ENCODE measurements at places on chromosomes 4 and X.

GRCh38 chr4:6887591-6888371, 21.8 kb upstream of the TBC1D14 start:
- no peak for DNase-seq

DNA sequence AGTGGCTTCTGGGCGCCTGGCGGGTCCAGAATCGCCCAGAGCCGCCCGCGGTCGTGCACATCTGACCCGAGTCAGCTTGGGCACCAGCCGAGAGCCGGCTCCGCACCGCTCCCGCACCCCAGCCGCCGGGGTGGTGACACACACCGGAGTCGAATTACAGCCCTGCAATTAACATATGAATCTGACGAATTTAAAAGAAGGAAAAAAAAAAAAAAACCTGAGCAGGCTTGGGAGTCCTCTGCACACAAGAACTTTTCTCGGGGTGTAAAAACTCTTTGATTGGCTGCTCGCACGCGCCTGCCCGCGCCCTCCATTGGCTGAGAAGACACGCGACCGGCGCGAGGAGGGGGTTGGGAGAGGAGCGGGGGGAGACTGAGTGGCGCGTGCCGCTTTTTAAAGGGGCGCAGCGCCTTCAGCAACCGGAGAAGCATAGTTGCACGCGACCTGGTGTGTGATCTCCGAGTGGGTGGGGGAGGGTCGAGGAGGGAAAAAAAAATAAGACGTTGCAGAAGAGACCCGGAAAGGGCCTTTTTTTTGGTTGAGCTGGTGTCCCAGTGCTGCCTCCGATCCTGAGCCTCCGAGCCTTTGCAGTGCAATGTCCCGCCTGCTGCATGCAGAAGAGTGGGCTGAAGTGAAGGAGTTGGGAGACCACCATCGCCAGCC, at the start of gene ATOH1:
Gene ATOH1, plus strand, starts transcription at position 422 of the 663 bp plus-strand sequence. Its CDS starts 174 bp downstream, at position 596.
- no peak for DNase-seq

DNA sequence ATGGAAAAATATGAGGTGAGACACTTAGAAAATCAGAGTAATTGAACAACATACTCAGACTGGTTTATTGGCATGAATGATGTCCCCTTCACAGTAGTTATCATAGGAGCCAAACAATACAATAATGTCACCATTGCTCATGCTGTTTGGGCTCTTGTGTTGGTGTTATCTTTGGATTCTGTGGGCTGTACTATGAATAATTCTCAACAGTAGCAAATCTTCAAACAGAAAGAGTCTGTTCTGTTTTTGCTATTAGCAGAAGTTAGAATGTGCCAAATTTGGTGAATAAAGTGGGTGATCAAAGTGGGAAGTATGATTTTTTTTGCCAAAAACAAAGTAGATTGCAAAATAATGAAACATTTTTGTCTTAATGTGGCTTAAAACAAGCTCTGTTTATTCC, 58.3 kb downstream of the GRID2 start:
- no peak for DNase-seq

GRCh38 chr4:21102667-21103066, 402.4 kb downstream of the PACRGL start:
- DNase-seq: no peak

GRCh38 chrX:155819966-155820491, 61.1 kb upstream of the VAMP7 start:
- DNase-seq: no peak

DNA sequence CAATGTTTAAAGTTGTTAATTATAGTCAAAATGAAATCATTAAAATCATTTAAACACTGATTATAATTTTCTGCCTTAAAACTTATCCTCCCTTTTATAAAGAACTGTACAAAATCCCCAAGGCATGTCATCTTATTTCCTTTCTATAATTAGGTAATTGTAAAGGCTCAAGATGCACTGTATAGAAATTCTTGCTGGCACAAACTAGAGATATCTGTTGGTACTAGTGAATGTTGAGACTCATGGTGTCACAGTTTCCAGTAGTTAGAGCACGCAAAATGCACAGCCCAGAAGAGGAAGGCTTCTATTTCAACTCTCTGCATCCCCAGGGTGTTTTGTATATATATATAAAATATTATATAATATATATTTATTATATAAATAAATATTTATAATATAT, 22.7 kb upstream of the PLA2G12A start:
- DNase-seq: no peak

GRCh38 chr4:138671106-138671505, 344.5 kb upstream of the NOCT start:
- no peak for DNase-seq

- DNase-seq: no peak
Measured at GRCh38 chr4:169269916-169270809, 593 bp downstream of the SH3RF1 start.

GRCh38 chrX:10015355-10015722, 48.2 kb downstream of the CLDN34 start:
- DNase-seq: no peak

- DNase-seq: no peak
Measured at GRCh38 chrX:2620576-2620975, 70.5 kb upstream of the CD99 start.

DNA sequence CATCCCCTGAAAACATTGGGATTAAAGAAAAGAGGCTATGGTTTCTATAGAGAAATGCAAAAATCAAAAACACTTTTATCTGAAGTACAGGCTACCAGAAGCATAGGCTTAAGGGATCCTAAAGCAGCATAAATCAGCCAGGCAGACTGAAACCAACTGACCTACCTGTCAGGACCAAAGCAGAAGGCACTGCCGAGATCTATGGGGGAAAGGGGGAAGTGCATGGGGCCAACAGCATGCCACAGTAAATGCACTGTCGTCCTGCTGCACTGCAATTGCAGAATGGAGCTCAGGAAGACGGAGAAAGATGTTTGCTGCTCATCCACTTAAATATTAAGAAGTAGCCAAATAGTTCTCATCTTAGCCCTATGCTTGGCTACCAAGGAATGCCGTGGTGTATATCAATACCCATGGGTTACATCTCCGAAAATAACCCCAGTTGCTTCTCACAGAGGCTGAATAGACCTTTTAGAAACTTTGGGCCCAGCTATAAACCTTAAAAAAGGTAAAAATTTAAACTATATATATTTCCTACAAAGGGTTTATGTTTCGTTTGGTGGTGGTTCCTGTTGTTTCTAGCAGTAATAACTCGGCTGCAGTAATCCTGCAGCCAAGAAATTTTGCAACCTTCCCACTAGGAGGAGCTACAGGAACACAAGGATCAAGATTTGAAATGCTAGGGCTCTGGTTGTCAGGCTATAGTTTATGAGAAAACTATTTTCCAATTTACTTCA, 312.2 kb upstream of the DIAPH2 start:
- no peak for DNase-seq

DNA sequence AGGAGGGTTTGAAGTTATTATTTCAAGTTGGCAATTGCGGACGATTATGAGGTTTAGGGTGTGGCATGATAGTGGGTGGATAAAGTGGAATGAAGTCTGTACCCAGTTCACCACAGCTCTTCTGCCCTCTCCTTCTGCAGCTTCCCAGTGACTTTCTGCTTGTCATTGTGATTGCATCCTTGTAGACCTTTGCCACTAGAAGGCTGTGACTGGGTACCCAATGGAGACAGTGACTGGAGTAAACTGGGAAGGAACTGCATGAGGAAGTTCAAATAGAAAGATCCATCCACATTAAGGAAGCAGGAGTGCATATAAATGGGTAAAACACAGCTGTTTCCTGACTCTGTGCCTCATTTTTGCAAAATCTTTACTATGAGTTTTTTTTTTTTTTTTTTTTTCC, 53.5 kb upstream of the SPANXN3 start:
- DNase-seq: no peak

DNA sequence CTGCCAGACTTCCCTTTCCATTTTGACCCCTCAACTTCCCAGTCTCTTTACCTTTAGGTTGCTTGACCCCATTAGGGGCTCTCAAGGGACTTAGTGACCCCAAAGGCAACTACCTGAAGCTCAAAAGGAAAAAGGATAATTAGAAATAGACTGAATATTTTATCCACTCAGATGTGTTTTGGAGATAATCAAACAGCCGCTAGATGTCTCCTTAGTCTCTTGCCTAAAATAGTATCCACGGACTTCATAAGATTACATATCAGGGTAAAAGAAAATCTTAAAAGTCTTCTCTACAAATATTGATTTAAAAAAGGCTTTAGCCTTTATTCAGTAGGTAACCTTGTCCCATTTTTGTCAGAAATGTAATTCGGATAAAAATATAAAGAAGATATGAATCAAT, 21.0 kb upstream of the RHOXF2 start:
- no peak for DNase-seq

DNA sequence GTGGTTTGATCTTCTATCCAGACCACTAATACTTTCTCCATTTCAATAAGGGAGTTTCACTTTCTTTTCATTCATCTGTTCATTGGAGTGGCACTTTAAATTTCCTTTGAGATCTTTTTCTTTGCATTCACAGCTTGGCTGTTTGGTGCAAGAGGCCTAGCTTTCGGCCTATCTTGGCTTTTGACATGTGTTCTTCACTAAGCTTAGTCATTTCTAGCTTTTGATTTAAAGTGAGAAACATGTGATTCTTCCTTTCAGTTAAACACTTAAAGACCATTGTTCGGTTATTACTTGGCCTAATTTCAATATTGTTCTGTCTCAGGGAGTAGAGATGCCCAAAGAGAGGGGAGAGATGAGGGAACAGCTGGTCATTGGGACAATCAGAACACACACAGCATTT, 24.3 kb downstream of the CXCL13 start:
- no peak for DNase-seq

- DNase-seq: no peak
Measured at GRCh38 chrX:46444011-46444410, 101.2 kb downstream of the ZNF674 start.

DNA sequence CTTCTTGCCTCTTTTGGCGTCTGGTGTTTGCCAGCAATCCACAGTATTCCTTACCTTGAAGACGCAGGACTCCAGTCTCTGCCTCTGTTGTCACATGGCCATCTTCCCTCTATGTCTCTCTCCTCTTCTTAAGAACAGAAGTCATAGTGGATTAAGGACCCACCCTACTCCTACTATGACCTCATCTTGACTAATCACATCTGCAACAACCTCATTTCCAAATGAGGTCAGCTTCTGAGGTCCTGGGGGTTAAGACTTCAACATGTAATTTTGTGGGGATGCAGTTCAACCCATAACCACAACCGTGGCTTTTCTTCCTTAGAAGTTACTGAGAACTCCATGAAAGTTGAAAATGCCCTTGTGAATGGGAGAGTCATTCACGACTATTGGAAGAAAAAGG, 23.3 kb downstream of the TLR8 start:
- no peak for DNase-seq

DNA sequence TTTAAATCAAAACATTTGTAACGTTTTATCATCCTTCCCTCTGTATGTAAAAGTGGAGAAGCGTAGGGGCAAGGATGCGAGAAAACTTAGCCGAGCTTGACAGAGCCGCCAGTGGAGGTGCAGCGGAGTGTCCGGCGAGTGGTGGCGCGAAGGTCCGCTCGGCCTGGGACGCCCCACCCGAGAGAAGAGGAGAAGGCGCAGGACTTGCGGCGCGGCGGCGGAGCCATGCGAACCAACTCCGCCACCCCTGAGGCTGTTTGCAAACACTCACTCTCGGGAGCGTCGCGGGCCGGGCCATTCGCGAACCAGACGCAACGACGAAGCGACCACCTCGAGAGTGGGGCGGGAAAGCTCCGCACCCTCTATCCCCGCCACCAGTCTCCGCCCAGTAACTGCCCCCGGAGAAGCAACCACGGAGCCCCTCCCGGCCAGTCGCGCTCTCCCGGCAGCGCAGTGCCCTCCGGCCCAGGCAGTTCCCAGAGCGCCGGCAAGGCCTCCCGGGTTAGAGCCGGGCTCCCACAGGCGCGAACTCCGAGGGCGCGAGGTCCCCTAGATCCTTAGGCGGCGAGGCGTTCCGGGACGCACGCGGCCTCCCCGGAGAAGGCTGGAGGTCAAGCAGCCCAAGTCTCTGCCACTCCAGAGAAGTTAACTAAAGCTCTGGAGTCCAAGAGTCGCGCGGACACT, 2.3 kb upstream of the MAB21L2 start:
- no peak for DNase-seq

DNA sequence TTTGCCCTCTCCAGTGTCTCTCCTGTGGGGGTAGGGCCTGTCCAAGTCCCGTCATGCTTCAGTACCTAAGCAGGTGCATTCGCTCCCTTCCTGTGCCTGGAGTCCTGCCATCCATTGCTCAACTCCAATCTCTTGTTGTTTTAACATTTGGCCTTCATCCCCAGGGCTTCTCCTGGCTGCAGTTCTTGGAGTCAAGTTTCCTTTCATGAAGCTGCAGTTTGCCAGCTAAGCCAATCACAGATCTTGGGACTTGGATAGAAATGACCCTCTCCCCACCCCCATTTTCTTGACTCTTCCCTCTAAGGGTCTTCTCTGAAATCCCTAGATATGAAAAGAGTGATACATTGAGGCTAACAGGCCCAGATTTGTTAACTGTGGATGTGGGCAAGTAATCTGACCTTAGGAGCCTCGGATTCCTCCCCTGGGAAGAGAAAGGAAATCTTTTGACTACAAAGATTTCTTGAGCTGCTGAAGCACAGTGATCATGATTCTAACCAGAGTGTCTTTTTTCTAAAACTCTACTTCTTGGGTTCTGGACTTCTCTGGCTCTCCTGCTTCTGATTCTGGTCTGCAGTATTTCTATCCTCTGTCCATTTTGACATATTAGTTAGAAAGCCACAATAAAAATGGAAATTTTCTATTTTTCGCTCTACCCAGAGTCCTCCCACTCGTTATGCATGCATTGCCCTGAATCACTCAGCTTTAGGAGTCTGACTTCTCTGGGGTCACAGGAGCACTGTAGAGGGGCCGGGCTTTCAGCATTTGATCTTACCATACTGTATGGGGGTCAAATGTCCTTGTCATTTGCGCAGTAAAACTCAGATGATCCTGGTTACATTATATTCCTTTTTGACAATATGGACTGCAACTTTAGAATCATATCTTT, 61.0 kb downstream of the CHRNA9 start:
- no peak for DNase-seq

GRCh38 chr4:41935652-41936021, 408 bp downstream of the TMEM33 start:
- no peak for DNase-seq

GRCh38 chr4:159455675-159456237, 352.9 kb downstream of the RAPGEF2 start:
- DNase-seq: no peak

DNA sequence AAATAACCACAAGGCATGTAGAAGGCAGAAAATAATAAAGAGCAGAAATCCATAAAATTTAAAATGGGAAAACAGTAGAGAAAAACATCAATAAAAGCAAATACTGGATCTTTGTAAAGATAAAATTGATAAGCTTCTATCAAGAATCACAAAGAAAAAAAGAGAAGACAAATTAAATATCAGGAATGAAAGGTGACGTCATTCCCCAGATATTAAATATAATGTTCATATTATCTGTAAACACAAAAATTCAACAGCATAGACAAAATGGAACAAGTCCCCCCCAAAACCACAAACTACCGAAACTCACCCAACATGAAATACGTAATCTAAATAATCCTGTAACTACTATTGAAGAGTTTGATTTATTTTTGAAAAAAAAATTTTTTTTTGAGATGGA, 30.5 kb upstream of the FAM120C start:
- DNase-seq: no peak

- no peak for DNase-seq
Measured at GRCh38 chr4:165222651-165222994, 15.3 kb downstream of the KLHL2 start.

GRCh38 chrX:29541038-29541437, 674.3 kb upstream of the MAGEB2 start:
- no peak for DNase-seq
